ENCODE measurements at places on chromosomes 1 and 21.

- no peak for DNase-seq
Measured at GRCh38 chr1:39061951-39062350, 35.8 kb downstream of the NDUFS5 start.

GRCh38 chr21:40049031-40049930 is 182.0 kb downstream of the PCP4 start:
- DNase-seq = no peak

DNA sequence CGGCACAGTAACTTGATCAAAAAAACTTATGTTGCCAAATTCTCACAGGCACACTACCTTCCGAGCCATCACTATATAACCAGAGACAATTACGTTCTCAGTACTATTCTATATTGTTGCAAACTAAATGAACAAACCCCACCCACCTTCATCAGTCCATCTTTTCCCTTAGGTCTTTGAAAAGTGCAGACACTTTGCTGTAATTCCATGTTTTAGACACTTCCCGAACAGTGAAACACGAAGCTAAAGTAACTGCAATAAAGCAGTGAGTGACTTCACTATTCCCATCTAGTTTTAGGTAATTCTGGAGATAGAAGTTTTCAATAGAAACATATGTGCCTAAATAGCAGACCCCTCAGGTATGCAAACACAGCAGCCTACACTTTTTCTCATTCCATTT is 7.7 kb downstream of the SFPQ start:
- no peak for DNase-seq

DNA sequence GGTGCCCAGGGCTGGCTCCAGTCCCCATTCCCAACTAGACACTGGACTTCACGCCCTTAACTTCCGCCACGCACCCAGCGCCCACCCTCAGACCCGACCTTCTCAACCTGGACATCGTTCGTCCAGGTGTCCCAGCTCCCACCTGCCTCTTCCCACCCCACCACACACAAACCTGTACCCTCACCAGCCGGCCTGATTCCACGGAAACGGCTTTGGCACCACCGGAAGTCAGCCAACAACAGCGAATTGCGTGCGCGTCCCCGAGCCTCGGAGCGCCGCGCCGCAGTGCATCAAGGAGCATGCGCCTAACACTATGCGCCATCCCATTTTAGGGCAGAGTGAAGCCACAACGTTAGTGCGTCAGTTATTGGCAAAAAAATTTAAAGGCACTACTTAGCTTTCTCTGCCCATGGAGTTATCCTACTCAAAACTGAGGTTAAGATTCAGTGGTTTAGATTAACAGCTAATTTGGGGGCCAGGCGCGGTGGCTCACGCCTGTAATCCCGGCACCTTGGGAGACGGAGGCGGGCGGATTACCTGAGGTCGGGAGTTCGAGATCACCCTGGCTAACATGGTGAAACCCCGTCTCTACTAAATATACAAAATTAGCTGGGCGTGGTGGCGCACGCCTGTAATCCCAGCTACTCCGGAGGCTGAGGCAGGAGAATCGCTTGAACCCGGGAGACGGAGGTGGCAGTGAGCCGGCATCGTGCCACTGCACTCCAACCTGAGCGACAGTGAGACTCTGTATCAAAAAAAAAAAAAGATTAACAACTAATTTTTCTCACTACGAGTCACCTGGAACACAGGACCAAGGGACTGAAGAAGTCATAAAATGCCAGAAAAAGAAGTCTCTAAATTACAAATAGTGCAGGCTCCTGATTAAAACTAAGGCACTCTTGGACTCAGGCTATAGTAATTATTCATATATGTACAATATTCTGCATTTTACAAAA is at the start of gene GON4L:
GON4L (minus strand) TSS at position 240 of the 956 bp plus-strand sequence. CDS start 3,434 bp downstream, outside the sequence.
- DNase-seq = peak; percentile 80

- no peak for DNase-seq
Measured at GRCh38 chr1:58886611-58887010, 102.8 kb upstream of the JUN start.

GRCh38 chr1:158989424-158989823 is 20.3 kb upstream of the IFI16 start:
- DNase-seq = no peak

DNA sequence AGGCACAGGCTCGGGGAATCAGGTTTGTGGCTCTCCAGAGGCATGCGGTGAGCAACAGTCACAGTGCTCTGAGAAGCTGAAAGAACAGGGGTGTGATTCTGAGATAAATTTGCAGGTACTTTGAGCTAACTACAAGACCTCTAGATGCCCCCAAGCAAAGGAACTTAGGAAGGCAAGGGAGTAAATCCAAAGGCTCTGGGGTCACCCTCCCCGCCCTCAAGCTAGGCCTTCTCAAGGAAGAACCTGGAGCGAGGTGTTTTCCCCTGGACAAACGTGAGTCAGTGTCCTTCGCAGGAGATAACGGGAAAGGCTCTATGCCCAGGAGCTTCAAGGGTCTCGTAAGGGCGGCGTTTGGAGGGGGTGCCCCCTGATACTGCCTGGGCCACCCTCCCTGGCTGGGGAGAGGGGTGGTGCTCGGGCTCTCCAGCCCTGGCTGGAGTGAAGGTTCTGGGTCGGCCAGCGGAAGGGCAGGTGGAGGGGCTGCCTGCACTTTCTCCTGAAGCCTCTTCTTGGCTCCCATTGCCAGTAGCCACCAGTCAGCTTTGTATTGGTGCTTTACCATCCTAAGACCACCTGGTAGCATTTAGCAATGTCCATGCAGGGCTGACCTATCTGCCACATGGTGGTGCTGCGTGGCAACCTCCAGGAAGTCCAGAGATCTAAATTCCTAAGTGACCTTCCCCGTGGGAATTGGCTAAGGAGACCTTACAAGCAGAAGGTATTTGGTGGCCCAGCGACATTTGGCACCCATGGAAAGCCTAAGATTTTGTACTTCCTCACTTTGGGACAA is 44.0 kb downstream of the GPR161 start:
- no peak for DNase-seq

DNA sequence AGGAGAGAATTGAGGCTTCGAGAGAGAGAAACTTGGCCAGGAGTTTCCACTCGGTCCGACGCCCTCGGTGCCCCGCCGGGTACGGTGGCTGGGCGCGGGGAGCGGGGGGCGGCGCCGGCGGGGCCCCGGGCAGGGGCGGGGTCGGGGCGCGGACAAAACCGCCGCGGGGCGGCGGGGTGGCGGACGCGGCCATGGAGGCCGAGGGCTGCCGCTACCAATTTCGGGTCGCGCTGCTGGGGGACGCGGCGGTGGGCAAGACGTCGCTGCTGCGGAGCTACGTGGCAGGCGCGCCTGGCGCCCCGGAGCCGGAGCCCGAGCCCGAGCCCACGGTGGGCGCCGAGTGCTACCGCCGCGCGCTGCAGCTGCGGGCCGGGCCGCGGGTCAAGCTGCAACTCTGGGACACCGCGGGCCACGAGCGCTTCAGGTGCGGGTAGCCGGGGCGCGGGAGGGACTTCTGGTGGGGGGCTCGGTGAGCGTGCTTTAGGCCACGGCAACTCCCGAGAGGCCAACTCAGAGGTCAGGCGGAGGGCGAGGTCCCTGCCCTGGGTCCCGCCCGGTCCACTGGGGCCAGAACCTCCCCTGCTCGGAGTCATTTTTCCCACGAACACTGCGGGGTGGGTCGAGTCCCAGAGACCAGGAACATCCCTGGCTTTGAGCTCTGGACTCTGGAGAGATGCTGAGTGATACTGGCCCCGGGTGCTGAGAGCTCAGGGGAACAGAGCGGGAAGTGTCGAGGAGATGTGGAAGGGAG is 431 bp downstream of the RAB42 start:
- no peak for DNase-seq

DNA sequence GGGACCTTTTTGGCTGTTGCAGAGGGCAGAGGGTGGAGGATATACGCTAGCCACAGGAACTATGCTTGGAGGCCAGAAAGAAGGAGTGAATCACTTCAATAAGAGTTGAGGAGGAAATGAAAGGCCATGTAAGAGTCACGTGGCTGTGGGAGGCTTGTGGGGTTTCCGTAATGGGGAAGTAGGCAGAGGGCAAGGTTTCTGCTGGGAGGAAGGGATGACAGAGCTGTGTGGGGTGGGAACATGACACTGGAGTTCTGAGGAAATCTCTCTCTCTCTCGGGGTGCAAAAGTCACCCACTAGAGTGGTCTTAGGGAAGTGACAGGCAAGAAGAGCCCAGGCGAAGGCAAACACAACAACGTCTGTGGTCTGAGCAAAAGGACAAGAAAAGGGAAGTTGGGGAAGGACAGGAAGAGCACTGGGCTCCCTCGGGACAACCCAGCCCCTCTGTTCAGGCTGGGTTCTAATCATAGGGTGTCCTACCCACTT is 3.9 kb upstream of the CD1C start:
- DNase-seq = no peak

GRCh38 chr1:125065821-125066180 is 3881.0 kb downstream of the SRGAP2C start:
- DNase-seq = no peak

DNA sequence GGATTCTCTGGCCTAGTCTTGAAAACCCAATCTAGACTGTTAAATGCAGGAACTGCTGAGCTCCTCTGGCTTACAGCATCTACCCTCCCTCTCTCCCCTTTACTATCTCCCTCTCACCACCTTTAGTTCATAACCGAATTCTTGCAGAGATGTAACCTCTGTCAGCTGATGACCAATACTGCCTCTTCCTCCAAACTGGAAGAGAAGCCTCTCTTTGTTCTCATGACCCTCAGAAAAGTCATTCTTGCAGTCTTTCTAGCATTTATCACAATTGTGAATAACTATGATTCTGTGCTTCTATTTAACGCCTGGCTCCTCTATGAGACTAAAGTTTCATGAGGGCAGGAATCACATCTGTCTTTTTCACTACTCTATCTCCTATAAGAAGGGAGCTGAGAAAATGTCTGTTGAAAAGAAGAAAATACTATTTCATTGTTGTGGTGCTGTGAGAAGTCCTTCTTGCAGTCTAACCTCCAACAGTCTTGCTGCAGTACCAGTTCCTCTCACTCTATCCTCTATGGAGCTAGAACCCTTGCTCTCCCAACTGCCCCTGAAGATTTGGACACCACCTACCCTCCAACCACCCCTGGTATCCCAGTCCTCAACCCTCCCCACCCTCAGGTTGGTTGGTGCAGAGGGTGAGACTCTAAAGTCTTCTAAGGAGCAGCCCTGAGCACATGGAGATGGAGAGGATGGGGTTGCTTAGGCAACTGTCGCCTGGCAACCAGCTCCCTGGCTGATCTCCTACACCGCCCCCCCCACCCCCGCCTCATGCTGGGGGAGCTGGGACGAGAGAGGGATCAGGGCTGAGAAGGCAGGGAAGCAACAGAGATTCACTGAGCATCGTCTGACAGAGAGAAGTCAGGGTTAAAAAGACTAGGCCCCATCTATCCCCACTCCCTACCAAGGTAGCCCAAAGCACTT is 13.9 kb downstream of the MEF2D start:
- no peak for DNase-seq

DNA sequence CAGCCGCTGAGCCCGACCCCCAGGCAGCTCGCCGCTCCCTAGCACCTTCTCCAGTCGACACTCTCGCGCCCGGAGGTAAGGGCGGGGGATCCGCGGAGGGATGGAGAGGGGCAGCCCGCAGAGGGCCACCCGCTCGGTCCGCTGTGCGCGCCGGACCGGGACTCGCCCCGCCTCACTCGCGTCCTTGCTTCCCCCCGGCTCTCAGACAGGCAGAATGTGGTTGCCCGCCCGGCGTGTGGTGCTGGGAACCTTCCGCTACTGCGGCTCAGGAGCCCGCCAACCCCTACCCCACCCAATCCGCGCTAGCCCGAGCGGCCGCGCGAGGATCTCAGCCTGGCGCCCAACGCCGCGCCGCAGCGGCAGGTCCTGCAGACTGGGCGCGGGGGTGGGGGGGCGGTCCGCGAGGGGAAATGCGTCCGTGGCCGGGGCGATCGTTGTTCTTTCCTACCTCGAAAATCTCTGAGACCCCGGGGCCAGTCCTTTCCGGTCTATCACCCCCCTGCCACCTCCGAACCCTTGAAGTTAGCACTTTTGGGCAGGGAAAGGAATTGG is 404 bp downstream of the LRRC8C start:
- DNase-seq = peak; percentile 35

GRCh38 chr1:237583270-237583669 is 307.5 kb downstream of the ZP4 start:
- no peak for DNase-seq

GRCh38 chr1:9302745-9303524 is 10.2 kb downstream of the SPSB1 start:
- no peak for DNase-seq

DNA sequence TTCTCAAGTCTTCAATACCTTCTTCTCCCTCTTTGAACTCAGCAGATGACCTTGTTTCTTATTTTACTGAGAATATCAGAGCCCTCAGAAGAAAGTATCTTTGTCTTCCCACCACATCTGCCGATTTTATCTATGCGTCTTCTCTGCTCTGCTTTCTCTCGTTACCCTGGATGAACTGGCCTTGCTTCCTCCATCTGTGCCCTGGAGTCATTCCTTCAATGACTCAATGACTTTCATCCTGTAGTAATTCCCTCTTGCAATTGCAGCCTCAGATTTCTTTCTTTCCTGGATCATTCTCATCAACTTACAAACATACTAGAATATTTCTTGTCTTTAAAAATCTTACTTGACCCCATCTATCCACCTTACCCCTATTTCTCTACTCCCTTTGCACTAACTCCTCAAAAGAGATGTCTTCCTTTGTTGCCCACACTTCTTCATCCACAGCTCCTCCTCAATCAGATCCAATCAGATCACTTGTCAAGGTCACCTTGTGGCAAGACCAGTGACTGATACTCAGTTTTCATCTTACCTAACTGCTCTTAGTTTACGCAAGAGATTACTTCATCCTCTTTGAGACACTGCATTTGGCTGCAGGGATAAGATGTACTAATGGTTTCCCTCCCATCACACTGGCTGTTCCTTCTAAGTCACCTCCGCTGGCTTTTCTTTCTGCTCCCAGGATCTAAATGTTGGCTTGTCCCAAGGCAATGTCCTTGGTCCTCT is 8.2 kb upstream of the TGFBR3 start:
- no peak for DNase-seq

All from 8988T (cell line).